Stimulated activated naive B cell treated with anti-CD40 and anti-IgM and Interleukin-4, amounts not matched to agents 10 μg/mL and 1 μg/mL and 100 μg/mL, for 72 hours (primary cell): ENCODE measurements at places on chromosomes 12 and 14.

DNA sequence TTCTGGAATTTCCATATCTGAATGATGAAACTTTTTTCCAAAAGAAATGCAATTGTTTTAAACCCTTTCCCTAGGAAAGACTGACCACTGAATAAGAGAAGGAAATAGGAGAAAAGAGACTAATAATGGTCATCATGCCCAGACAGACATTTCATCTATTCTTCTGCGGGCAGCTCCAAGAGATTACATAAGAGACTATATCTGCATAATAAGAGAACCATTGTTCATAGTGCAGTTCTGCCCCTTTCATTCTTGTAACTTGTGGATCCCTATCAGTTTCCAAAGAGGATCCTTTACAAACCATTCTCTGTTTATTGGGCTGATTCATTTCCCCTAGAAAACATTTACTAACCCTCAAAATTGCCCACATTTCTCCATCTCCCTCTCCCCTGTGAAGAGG, 197.8 kb downstream of the FSCB start:
- H3K36me3 ChIP-seq = no peaks in the 10 kb centered on the region
- no peak overlapping the region for H3K4me3 ChIP-seq
- H3K27me3 ChIP-seq = no peaks in the 10 kb centered on the region
- H3K27ac ChIP-seq = no peak overlapping the region

- no peak overlapping the region for H3K27ac ChIP-seq
- peaks cover 10% of the 10 kb centered on the region for H3K27me3 ChIP-seq
- H3K36me3 ChIP-seq = no peaks in the 10 kb centered on the region
- H3K4me3 ChIP-seq = no peak overlapping the region
These were observed 527.2 kb downstream of the NRXN3 start for GRCh38 chr14:78697341-78697740.

DNA sequence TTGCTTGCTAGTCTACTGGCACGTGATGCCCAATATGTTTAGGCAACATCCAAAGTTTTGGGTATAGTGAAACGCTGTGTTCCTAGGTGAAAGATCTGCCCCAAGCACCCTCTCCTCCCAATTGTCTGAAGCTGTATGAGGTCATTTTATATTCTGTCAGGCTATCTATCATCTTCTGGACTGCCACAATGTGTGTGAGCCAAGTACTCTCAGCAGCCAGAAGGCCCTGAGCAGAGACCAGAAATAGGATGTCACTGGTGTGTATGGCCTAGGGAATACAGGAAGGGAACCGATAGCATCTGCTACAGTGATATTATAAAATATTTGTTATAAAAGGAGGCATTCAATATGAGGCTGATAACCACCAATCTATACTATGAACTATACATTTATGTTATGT, 7.9 kb upstream of the PDE3A start:
- no peaks in the 10 kb centered on the region for H3K36me3 ChIP-seq
- no peak for DNase-seq
- H3K4me3 ChIP-seq = no peak overlapping the region
- H3K27ac ChIP-seq = no peak overlapping the region

DNA sequence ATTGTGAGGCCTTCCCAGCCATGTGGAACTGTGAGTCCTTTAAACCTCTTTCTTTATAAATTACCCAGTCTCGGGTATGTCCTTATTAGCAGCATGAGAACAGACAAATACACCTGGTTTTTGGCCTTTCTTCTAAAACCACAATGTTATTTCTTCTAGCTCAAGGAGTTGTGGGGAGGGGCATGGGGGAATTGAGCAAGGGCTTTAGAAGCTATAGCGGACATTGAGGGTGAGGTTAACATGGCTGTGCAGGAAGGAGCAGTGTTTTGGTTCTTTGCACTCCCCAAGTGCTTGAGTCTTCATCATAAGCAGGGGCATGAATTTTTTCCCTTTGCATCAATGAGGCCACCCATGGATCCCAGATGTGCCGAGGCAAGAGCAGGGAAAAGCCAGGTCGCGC, 86.8 kb downstream of the SPRING1 start:
- peaks cover 8% of the 10 kb centered on the region for H3K36me3 ChIP-seq
- no peaks in the 10 kb centered on the region for H3K4me1 ChIP-seq
- H3K27ac ChIP-seq = no peak overlapping the region
- H3K27me3 ChIP-seq = peaks cover 16% of the 10 kb centered on the region

DNA sequence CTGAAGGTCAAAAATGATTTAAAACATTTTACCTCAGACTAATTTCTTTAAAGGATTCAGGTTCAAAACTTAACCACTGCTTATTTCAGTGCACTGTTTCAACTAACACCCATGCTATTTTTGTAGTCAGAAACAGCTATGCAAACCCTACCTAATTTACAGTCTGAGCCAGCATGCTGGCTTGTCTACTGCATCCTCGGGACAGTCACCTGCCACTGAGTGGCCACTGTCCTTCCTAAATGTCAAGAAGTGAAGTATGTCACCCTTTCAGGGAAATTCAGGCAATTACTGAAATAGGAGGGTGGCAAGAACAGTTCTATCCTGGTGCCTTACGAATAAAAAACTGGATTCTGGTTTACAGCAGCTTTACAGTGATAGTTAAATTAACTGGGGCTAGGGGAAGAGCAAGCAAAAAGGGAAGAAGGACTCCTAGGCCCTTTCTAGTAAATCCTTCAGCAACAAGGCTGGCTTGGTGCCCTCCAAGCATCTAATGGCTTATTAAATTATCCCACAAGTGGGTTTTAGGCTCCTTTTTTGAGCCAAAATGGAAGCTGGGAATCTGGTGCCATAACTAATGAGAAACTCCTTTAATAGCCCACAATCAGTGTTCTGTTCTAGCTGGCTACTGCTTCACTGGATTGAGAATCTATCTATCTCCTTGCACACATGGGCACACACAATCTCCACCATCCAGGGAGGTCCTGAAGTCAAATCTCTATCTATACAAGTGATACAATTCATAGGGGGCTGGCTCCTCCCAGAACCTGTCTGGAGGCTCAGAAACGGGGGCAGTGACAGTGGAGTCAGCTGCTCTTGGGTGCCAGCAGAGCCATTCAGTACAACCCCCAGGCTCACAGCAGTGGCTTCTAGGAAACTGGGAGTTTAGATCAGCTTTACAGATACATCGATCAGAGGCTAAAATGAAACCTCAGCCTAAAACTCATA, 43.4 kb downstream of the SH2B3 start:
- H3K4me3 ChIP-seq = no peak overlapping the region
- H3K4me1 ChIP-seq = peaks cover 71% of the 10 kb centered on the region
- peak overlapping the region; percentile 60 for H3K27ac ChIP-seq
- peaks cover 77% of the 10 kb centered on the region for H3K36me3 ChIP-seq
- no peak for DNase-seq
- no peaks in the 10 kb centered on the region for H3K27me3 ChIP-seq

GRCh38 chr12:98354520-98355035, 160.8 kb upstream of the TMPO start:
- H3K4me3 ChIP-seq = no peak overlapping the region
- H3K36me3 ChIP-seq = no peaks in the 10 kb centered on the region
- H3K4me1 ChIP-seq = no peaks in the 10 kb centered on the region
- DNase-seq = no peak
- H3K27ac ChIP-seq = no peak overlapping the region

GRCh38 chr12:115102450-115102849, 418.5 kb upstream of the TBX3 start:
- H3K27me3 ChIP-seq = no peaks in the 10 kb centered on the region
- no peak overlapping the region for H3K27ac ChIP-seq
- no peaks in the 10 kb centered on the region for H3K36me3 ChIP-seq

DNA sequence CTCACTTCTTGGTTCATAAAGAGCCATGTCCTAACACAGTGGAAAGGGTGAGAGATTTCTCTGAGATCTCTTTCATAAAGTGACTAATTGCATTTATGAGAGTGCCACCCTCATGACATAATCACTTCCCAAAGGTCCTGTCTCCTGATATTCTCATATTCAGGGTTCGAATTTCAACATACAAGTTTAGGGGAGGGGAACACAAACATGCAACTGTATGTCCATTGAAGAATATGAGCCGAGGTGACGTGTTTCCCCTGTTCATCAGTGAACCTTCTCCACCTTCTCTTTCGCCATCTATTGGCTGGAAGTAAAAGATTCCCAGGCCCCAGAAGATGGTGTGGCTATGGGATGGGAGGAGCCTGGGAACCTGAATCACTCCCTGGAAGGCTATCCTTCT, 354.2 kb upstream of the ATP2B1 start:
- no peak overlapping the region for H3K4me3 ChIP-seq
- no peaks in the 10 kb centered on the region for H3K36me3 ChIP-seq
- peaks cover 8% of the 10 kb centered on the region for H3K4me1 ChIP-seq
- H3K27me3 ChIP-seq = no peaks in the 10 kb centered on the region

GRCh38 chr12:130668286-130669204, 47.6 kb downstream of the RIMBP2 start:
- H3K27me3 ChIP-seq = no peaks in the 10 kb centered on the region
- no peak overlapping the region for H3K4me3 ChIP-seq
- peaks cover 2% of the 10 kb centered on the region for H3K4me1 ChIP-seq
- DNase-seq = no peak
- H3K27ac ChIP-seq = no peak overlapping the region
- H3K36me3 ChIP-seq = no peaks in the 10 kb centered on the region

DNA sequence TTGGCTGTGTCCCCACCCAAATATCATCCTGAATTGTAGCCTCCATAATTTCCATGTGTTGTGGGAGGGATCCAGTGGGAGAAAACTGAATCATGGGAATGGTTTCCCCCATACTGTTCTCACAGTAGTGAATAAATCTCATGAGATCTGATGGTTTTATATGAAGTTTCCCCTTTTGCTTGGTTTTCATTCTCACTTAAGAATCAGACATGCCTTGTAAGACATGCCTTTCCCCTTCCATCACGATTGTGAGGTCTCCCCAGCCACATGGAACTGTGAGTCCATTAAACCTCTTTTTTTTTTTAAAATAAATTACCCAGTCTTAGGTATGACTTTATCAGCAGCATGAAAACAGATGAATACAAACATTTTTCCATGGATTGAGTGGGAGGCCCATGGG, 652.9 kb downstream of the ETNK1 start:
- H3K36me3 ChIP-seq = no peaks in the 10 kb centered on the region
- H3K4me3 ChIP-seq = no peak overlapping the region
- no peak for DNase-seq
- H3K27ac ChIP-seq = no peak overlapping the region
- H3K27me3 ChIP-seq = no peaks in the 10 kb centered on the region

- no peaks in the 10 kb centered on the region for H3K27me3 ChIP-seq
- H3K27ac ChIP-seq = no peak overlapping the region
- DNase-seq = no peak
- H3K36me3 ChIP-seq = peaks cover 7% of the 10 kb centered on the region
- H3K4me3 ChIP-seq = no peak overlapping the region
- H3K4me1 ChIP-seq = peaks cover 26% of the 10 kb centered on the region
These were observed 35.9 kb upstream of the SLC38A2 start for GRCh38 chr12:46408441-46408840.

GRCh38 chr12:74412606-74413230, 124.9 kb upstream of the ATXN7L3B start:
- no peaks in the 10 kb centered on the region for H3K36me3 ChIP-seq
- no peaks in the 10 kb centered on the region for H3K27me3 ChIP-seq
- H3K27ac ChIP-seq = no peak overlapping the region
- no peak overlapping the region for H3K4me3 ChIP-seq
- H3K4me1 ChIP-seq = no peaks in the 10 kb centered on the region

DNA sequence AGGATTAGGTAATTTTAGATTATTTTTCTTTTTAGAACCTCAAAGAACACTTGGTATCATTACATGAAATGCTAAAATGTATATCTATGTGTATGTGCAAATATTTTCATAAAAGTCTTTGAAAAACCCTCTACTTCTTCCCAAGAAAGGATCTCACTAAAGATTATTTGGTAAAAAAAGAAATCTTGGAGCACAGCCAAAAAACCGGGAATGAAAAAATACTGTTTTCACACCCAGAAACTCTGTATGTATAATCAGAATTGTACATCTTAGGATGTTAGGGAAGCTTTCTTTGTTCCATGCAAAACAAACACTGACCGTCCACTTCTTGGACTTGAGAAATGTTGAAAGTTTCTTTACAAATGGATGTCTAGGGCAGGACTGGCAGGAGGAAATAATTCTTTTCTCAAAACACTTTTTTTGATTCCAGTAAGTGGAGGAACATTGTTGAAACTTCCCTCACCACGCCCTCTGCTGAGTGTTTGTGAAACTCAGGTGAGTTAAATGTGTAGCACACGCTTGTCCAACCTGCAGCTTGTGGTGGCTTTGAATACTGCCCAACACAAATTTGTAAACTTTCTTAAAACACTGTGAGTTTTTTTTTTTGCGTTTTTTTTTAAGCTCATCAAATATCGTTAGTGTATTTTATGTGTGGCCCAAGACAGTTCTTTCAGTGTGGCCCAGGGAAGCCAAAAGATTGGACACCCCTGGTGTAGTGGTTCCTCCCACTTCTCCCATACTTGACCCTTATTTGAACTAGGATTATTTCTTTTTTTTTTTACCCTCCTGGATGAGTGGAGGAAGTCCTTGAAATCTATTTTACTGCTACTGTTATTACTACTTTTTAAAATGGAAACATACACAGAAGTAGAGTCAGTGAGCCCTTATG, 26.6 kb downstream of the FBXO34 start:
- no peak overlapping the region for H3K4me3 ChIP-seq
- peaks cover 11% of the 10 kb centered on the region for H3K4me1 ChIP-seq
- H3K36me3 ChIP-seq = peaks cover 20% of the 10 kb centered on the region

GRCh38 chr12:50707396-50707795, 56.5 kb upstream of the ATF1 start:
- no peak overlapping the region for H3K4me3 ChIP-seq
- no peak for DNase-seq
- H3K4me1 ChIP-seq = no peaks in the 10 kb centered on the region
- H3K36me3 ChIP-seq = peaks cover 35% of the 10 kb centered on the region
- no peaks in the 10 kb centered on the region for H3K27me3 ChIP-seq

DNA sequence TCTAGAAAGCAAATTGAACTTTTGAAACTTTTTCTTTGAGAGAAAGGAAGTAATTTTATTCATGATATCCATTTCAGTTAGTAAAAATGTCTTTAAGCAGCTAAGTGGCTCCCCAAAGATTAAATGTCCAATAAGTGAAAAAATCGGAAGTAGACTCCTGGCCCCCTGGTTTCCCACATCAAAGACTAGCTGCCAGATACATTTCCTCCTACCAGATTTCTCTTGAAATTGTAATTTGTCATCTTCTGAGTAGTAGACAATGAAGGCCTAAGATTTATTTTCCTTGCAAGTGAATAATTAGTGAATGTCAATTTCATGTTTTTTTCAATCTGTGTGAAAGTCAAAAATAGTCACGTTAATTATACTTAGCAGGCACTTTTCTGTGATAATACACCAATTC, 321.9 kb downstream of the SYT1 start:
- no peaks in the 10 kb centered on the region for H3K4me1 ChIP-seq
- no peak overlapping the region for H3K4me3 ChIP-seq
- no peaks in the 10 kb centered on the region for H3K36me3 ChIP-seq
- H3K27ac ChIP-seq = no peak overlapping the region
- no peak for DNase-seq
